ENCODE measurements at places on chromosomes 2 and 18. TPM values are rescaled to one million over a fixed set of nuclear protein-coding genes. Genes with fewer than 3 reads are reported as not detected.
A peak's percentile ranks its signal among the peaks of the same experiment; 100 is the strongest.

DNA sequence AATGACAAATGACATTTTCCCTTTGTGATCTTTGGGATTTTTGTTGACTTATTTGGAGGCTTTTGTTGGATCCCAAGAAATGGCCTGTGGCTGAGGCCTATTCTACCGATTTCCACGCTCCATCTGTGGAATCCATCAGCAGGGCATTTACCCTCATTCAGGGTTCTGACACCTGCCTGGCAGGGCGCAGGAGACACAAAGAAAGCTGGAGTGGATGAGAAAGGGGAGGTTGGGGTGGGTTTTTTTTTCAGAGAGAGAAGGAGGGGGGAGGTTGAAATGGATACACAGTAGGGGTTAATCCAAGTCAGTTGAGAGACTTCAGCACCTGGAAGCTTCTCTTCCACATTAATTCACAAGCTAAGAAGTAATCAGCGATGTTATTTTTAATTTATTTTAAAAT, 59.7 kb downstream of the PAX3 start:
- ATAC-seq, result no peak

DNA sequence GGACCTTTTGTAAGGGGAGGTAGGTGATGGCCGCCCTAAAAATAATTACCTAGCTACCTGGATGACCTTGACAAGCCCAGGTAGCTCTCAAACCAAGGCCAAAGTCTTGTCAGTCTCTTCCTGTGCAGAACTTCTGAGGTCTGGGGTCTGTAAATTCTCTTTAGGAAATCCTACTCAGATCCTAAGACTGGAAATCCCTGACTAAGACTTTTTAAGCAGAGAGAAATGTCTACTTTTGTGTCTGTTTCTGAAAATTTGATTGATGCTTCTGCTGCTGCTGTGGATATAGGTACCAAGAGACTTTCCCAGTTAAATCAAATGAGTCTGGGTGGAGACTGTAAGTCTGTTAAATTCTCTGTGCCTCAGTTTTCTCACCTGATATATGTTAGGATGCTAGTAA, 36.9 kb upstream of the SIX3 start:
- ATAC-seq, result no peak

DNA sequence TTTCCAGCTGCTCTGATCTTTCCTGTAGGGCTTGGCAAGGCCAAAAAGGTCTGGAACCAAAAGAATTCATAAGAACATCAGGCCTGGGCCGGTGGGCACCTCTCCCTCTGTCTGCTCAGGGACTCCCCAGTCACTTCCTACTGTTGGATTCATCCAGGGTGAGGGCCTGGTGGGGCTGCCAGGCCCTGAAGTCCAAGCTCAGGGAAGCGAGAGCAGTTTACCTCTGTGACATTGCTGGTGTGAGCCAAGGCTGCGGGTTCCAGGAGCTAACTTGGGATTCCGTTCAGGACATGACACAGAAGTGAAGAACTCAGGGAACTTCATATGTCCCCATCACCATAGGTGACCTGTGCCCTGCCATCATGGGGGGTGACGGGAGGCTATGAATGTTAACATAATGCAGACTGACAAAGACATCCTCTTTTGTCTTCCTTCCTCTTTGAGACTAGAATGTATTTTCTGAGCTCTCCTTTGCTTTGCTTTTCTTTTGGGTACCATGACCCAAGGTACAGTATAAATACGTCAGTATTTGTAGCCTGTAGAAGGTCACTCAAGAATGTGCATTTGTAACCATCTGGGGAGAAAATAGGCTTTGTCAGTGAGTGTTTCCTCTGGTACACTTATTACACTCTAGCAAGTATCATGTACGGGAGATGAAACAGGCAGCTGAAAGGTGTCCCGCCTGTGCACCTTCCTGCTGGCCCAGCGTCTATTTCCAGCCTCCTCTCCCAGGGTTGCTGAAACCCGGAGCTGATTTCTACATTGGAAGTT, 130.5 kb upstream of the SLC1A4 start:
- ATAC-seq, result no peak

DNA sequence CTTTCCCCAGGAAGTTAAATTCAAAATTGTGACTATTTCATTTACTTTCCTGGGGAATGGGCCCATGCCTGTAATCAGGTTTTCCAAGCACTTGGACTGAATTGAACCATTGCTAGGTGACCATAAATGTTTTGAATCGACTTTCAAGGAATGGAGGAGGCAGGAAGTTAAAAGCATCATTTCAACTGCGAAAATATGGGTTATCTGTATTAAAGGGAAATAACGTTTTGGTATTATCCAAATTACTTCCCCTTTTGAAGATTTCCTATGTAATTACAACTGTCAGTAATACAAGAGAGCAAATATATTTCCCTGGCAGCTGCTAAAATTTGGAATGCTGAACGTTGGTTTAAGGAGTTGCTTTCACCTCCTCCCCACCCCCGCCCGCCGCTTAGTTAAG, 19.0 kb downstream of the PNO1 start:
- no peak for ATAC-seq

- ATAC-seq, result no peak
Observed at GRCh38 chr2:213627835-213628460, 343.7 kb downstream of the SPAG16 start.

DNA sequence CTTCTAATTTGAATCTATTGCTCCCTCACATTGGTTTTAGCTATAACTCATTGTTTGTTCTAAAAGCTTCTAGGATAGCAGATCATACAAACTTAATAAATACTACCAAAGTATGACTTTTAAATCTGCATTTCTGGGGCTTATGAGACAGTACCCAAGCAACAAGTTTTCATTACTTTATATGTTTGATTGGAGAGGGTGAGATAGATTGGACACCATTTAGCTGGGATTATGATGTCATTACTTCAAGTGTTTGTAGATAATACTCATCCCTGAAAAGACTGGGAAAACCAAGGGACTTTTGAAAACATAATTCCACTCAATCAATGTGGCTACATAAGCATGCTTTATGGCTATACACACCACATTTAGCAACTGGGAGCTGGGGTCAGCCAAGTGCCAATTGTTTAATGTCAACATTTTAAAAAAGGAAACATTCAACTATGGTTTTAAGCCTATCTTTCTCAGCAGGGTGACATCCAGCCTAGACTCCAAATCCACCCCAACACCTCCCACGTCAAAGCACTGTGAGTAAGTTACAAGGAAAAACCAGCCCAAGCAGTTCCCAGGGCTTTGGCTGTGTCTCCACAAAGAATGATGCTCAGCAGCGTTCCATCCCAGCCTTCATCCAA, 119.9 kb downstream of the ETAA1 start:
- no peak for ATAC-seq

- ATAC-seq, result peak; percentile 75
Observed at GRCh38 chr2:16639431-16639830, 26.2 kb downstream of the CYRIA start.

- no peak for ATAC-seq
Observed at GRCh38 chr18:73733806-73734314, 413.8 kb downstream of the FBXO15 start.

GRCh38 chr2:26583381-26583911, 57.7 kb downstream of the CIB4 start:
- no peak for ATAC-seq

- ATAC-seq, result no peak
Observed at GRCh38 chr2:10810202-10811161, 2.1 kb downstream of the PDIA6 start.

GRCh38 chr2:193482557-193482956, 1287.8 kb upstream of the TMEFF2 start:
- no peak for ATAC-seq

GRCh38 chr2:199662255-199662654, 188.7 kb downstream of the FTCDNL1 start:
- no peak for ATAC-seq

DNA sequence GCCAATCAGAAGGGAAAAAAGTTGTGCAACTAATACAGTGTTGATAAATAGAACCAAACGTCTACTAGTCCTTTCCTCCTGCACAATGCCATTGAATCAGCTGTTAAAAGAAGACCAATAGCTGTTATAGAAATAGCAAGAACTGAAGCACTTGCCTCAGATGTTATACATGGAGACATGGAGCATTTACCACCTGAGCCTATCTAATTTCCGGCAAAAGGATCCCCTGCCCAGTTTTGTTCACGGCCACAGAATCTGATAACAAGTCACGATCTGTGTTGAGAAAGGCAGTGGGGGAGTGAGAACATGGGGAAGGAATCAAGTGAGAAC, 285.4 kb downstream of the ZEB2 start:
- ATAC-seq, result no peak

DNA sequence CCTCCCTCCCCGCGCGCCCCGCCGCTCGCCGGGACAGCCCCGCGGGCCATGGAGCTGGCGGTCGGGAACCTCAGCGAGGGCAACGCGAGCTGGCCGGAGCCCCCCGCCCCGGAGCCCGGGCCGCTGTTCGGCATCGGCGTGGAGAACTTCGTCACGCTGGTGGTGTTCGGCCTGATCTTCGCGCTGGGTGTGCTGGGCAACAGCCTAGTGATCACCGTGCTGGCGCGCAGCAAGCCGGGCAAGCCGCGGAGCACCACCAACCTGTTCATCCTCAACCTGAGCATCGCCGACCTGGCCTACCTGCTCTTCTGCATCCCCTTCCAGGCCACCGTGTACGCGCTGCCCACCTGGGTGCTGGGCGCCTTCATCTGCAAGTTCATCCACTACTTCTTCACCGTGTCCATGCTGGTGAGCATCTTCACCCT, 865 bp downstream of the GALR1 start:
- peak; percentile 24 for ATAC-seq

GRCh38 chr2:43218155-43218701, 8.2 kb downstream of the ZFP36L2 start:
- ATAC-seq, result no peak

DNA sequence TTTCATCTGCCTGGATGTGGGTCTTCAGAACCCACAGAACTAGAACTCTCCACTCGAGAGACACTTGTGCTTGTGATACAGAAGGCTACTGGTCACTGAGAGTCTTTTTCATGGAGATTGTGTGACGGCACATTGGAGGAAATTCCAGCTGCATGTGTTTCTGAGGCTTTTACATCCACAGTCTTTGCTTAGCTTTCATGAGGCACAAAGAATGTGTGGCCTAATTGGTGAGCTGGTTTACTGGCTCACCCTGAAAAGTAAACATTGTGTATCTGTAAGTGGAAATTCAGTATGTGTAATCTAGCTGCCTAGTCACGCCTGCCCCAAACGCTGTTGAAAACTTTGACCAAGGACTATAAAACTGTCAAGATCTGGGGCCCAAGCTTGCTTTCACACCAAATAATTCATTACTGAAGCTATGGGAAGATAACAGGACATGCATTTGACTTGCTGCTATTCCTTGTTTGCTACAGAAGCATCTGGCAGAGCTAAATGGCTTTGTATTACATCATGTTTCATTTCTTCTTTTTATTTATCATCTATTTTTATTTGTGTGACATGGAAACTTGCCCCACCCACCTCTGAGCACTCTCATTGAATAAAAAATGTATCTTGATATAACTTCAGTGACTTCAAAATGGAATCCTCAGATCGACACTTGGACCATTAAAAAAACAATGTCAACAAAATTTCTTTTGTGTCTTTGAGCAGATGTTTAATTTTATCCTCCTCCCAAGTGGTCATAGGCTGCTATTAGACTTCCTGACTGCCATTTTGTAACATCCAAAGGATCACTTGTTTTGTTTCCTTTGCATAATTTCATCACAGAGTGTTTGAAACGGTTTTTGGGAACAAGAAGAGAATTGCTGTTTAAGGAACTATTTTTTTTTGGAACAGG, 80.2 kb downstream of the EFEMP1 start:
- peak; percentile 73 for ATAC-seq

CXCR4 gene
- 31.8 TPM for total RNA-seq

DNER gene
- 63.1 TPM for total RNA-seq

MYO7B gene
- 0.63 TPM for total RNA-seq

POTEJ gene
- not detected for total RNA-seq

CDH2 gene
- 91.9 TPM for total RNA-seq

PRSS56 gene
- not detected for total RNA-seq

BUB1 gene
- total RNA-seq, result 0.76 TPM

CD226 gene
- 0.69 TPM for total RNA-seq

TXNDC2 gene
- total RNA-seq, result 0.97 TPM

CRYGD gene
- total RNA-seq, result 0.64 TPM

MAL gene
- total RNA-seq, result 0.41 TPM

Measured in motor neuron (in vitro differentiated cells).